ENCODE measurements at places on chromosomes 4 and X.

GRCh38 chrX:11412715-11413623 is 119.8 kb downstream of the AMELX start:
- no peaks in the 10 kb centered on the region for H3K4me1 ChIP-seq
- H3K36me3 ChIP-seq: no peaks in the 10 kb centered on the region
- H3K4me3 ChIP-seq: no peak overlapping the region
- no peak for DNase-seq

DNA sequence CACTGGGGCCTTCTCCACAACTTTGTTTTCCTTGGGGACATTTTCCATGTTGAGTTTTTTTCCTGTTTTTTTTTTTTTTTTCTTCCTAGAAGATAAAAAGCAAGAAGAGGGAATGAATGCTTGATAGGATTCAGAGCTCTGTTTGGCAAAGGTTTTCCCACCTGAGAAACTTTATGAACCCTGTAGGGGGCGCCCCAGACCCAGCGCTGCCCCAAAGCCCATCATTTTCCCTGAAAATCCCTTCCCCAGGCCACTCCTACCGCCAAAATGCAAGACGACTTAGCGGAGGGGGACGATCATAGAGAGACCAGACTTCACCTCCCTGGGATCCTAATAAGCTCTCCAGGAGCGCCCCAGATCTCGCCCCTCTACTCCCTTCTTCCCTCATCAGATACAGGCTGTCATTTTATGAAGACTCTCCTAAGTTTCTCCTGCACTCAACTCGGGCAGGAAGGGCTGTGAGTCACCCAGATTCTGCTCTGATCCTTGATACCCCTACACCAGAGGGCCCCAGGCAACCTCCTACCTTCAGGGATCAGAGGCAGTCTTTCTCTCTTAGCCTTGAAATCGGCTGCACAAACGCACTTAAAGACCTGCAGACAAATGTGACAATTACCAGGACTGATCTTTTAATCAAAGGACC is 1.4 kb downstream of the BEX5 start:
- peak; percentile 42 for DNase-seq
- no peaks in the 10 kb centered on the region for H3K36me3 ChIP-seq
- peak overlapping the region; percentile 98 for H3K4me3 ChIP-seq
- H3K27me3 ChIP-seq: no peaks in the 10 kb centered on the region
- no peaks in the 10 kb centered on the region for H3K4me1 ChIP-seq

DNA sequence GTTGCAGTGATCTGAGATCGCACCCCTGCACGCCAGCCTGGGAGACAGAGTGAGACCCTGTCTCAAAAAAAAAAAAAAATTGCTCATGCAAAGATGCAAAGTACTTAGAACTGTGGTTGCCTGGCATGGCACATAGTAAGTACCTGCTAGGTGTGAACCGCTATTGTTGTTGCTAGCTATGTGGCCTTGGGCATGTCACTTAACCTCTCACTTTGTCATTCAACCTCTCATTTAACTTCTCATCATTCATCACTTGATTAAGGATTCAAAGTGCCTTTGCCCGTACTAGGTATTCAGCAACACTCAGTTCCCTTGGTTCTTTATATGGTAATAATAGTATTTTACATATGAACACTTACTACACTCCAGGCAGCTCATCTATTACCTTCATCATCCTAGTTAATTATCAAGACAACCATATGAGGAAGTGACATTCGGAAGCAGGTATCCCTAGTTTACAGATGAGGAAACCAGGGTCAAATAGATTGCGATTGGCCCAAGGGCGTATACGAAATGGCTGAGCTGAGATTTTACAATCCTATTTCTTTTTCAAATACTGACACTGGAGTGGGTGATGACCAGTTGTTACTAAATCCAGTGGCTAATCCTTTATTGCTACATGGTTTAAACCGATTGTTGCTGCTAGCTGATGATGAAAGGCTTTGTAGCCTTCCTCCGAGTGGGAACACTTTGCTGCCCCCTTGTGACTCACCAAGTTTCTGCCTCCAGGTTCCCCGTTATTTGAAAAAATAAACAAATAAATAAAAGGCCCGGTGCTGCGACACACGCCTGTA is 28.8 kb upstream of the SOWAHD start:
- peaks cover 2% of the 10 kb centered on the region for H3K27me3 ChIP-seq
- no peak overlapping the region for H3K27ac ChIP-seq
- H3K36me3 ChIP-seq: no peaks in the 10 kb centered on the region
- DNase-seq: peak; percentile 49
- no peak overlapping the region for H3K4me3 ChIP-seq
- H3K4me1 ChIP-seq: no peaks in the 10 kb centered on the region

GRCh38 chr4:66482186-66482585 is 811.9 kb upstream of the EPHA5 start:
- H3K4me3 ChIP-seq: no peak overlapping the region
- H3K27ac ChIP-seq: no peak overlapping the region
- H3K36me3 ChIP-seq: no peaks in the 10 kb centered on the region

DNA sequence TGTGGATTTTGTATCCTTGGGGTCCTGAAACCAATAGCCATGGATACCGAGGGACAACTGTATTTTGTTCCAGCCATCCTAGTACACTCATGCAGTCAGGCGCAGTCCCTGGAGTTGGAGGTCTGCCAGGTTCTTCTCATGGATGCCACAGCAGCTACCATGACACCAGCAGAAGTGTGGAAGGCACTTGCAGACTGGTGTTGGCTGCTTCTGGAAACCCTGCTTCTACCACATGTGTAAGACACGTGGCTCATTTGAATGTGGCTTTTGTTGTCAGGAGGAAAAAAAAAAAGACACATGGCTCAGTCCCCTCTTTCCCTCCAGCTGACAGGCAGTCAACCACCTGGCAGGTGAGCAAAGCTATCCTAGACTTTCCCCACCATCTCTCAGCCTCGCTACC is 19.4 kb downstream of the DRD5 start:
- H3K4me1 ChIP-seq: no peaks in the 10 kb centered on the region
- no peak overlapping the region for H3K27ac ChIP-seq
- no peak overlapping the region for H3K4me3 ChIP-seq
- H3K36me3 ChIP-seq: no peaks in the 10 kb centered on the region
- no peak for DNase-seq

DNA sequence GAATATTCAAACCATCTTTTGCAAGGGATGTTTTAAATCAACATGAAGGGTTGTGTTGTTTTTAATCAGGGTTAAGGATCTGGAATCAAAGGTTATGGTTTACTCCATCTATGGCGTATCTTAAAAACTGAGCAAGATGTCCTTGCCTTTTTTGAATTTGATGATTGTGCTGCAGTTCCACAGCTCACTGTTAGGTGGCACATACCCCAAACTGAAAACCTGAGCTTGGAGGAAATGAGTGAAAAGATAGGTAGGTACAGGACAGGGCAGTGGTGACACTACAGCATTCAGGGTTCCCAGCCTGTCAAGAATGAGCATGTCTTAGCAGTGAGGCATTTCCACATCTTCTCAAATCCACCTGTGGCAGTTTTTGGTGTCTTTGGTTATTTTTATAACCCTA is 13.1 kb upstream of the EOLA1 start:
- no peak for DNase-seq
- no peak overlapping the region for H3K4me3 ChIP-seq
- no peaks in the 10 kb centered on the region for H3K27me3 ChIP-seq
- H3K4me1 ChIP-seq: no peaks in the 10 kb centered on the region

- no peaks in the 10 kb centered on the region for H3K36me3 ChIP-seq
- no peak overlapping the region for H3K4me3 ChIP-seq
- H3K27me3 ChIP-seq: peaks cover 1% of the 10 kb centered on the region
- H3K4me1 ChIP-seq: peaks cover 2% of the 10 kb centered on the region
These were observed 108.5 kb downstream of the PHKA2 start for GRCh38 chrX:18875256-18875878.

DNA sequence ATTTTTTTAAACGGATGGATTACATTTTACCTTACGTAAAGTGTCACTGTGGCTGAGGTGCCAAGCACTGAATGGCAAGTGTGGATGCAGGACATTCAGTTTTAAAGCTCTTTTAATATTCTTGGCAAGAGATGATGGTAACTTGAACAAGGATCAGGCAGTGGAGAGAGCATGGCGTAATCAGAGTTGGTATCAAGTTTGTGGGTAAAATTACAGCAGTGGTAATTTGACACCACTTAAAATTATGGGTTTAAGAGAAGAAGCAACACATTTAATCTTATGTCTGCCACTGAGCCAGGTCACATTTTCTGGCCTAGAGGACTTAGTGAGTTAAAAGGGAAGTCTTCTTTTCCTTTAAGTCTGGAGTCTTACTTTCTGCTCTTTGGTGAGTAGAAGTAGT is 100.5 kb downstream of the NAA11 start:
- H3K36me3 ChIP-seq: no peaks in the 10 kb centered on the region
- no peak overlapping the region for H3K27ac ChIP-seq
- H3K27me3 ChIP-seq: no peaks in the 10 kb centered on the region
- H3K4me1 ChIP-seq: no peaks in the 10 kb centered on the region
- no peak overlapping the region for H3K4me3 ChIP-seq

DNA sequence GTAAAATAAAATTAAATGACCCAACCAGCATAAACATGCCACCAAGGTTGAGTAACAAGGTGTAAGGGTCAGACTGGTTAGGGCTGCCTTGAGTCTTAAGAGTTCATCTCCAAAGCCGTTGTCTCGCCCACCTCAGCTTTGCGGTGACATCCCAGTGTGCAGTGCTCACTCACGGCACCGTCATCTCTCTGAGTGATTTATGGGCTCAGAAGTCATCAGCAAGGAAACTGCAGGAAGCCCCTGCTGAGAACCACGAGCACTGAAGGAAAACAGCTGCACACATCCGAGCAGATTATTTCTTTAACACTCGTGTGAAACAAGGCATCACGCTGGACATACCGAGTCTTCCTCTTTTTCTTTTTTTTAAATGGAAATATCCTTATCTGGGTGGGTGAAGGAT is 411.1 kb downstream of the TRIML1 start:
- H3K4me3 ChIP-seq: no peak overlapping the region
- peaks cover 5% of the 10 kb centered on the region for H3K4me1 ChIP-seq
- H3K36me3 ChIP-seq: no peaks in the 10 kb centered on the region
- H3K27me3 ChIP-seq: no peaks in the 10 kb centered on the region

DNA sequence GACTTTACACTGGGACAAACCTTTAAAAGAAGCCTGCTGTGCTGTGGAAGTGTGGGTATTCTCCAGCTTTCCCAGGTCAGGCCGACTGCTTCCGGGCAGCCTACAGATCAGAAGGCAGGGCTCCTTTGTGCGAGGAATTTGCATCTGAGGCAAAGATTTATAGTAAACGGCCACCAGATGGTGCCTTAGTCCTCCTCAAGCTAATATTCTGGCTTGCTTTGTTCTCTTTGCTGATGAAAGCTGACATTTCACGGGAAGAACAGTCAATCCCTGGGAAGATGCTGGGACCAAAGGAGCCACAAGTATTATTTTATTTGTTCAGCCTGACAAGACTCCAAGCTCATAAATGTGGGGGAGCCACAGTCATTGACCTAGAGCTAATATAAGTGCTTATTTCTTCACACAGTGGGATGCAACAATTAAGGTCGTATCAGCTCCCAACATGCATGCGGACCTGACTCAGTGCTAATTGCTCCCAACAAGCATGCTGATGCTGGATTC is 120.7 kb upstream of the TRIM2 start:
- H3K36me3 ChIP-seq: no peaks in the 10 kb centered on the region
- DNase-seq: peak; percentile 50
- peak overlapping the region; percentile 78 for H3K4me3 ChIP-seq
- H3K4me1 ChIP-seq: peaks cover 51% of the 10 kb centered on the region
- peaks cover 9% of the 10 kb centered on the region for H3K27me3 ChIP-seq

DNA sequence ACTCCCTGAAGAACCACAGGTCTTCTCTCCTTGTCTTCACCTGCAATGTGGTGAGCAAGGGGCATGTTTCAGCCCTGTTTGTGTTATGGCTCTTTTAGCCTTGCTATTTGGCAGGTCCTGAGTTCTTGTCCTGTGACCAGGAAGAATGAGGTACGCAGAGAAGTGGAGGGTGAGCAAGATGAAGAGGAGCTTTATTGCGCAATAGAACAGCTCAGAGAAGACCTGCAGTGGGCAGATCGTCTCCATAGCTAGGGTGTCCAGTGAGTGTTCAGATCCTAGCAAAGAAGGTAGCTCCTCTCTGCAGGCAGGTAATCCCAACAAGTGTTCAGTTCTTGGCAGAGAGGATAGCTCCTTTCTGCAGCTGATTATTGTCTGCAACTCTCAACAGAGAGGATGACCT is 672.9 kb downstream of the SH3BGRL start:
- no peaks in the 10 kb centered on the region for H3K36me3 ChIP-seq
- no peak overlapping the region for H3K27ac ChIP-seq
- no peak for DNase-seq
- no peak overlapping the region for H3K4me3 ChIP-seq
- H3K27me3 ChIP-seq: no peaks in the 10 kb centered on the region

DNA sequence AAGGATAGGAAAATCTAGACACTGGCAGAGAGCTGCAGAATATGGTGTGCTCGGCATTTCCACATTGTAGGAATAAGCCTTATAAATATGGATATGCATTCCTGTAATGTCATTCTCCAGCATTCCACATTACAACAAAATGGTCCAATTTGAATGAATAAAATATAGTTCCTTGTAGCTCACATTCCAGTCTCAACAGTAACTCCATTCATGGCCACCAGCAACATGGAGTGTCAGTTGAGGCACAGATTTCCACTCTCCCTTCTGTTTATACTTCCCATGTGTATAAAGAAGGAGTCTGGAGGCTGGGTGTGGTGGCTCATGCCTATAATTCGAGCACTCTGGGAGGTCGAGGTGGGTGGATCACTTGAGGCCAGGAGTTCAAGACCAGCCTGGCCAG is 84.5 kb downstream of the AASDH start:
- H3K4me1 ChIP-seq: peaks cover 14% of the 10 kb centered on the region
- no peak overlapping the region for H3K4me3 ChIP-seq
- H3K27me3 ChIP-seq: peaks cover 5% of the 10 kb centered on the region
- H3K27ac ChIP-seq: no peak overlapping the region
- H3K36me3 ChIP-seq: no peaks in the 10 kb centered on the region

DNA sequence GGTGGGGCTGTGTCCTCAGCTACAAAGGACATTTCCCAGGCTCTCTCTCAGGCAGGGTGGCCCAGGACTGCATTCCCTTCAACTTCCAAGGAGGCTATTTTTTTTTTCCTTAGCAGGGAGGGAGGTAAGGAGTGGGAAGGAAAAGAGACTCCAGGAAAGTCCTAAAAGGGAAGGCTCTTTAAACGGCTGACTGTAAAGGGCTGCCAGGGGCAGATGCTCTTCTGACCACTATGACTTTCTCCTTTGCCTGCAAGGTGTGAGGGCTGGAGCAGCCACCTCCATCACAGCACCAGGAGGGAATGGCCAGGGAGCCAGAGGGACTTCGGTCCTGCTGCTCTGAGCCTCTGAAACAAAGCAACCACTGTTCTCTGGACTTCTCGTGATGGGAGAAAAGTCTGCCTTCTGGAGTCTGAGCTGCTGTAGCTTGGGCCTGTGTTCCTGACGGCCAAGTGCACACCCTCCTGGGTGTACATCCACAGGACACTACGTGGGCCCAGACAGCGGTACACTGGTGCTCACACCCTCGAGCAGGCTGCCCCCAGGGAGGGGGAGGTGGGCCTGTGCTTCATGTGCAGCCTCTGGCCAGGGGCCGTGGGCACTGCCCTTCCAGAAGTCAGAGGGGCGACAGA is 17.9 kb downstream of the NAT8L start:
- H3K36me3 ChIP-seq: no peaks in the 10 kb centered on the region
- no peak overlapping the region for H3K27ac ChIP-seq
- DNase-seq: no peak
- no peaks in the 10 kb centered on the region for H3K4me1 ChIP-seq
